ENCODE measurements at places on chromosomes 5 and 9.

DNA sequence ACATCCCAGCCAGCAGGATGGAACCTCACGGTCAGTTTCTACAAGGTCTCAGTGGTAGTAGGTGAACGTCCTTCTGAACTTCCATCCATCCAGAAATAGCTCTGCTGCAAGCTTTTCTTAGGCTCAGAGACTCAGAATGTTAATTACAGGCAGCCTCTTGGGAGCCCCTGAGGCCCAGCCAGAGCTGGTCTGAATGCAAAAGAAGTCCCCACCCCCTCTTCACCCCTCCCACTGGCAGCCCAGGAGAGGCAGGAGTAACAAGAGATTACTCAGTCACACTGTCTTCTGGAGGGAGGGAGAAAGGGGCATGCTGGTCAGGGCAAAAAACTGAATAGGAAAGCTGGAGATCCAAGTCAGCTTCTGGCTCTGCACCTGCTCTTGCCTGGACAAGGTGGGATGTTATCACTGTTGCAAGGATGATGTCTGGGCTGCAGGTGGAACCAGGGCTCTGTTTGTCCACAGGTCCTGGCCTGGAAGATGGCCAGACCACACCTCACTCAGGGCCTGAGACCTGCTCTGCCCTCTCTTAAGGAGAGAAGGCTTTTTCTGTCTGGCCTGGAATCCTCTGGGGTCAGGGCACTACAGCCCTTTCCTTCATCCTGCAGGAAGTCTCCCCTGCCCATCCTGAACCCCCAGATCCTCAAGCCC lies 9.1 kb downstream of the ENHO start:
- no peak for DNase-seq

GRCh38 chr5:80747922-80748321 lies 93.1 kb upstream of the DHFR start:
- DNase-seq = no peak

GRCh38 chr5:9724707-9725106 lies 94.6 kb upstream of the TAS2R1 start:
- DNase-seq = no peak

- no peak for DNase-seq
These were observed 421.6 kb downstream of the IRX1 start for GRCh38 chr5:4017076-4017803.

GRCh38 chr9:84212246-84212645 lies 128.3 kb downstream of the SLC28A3 start:
- DNase-seq = no peak

GRCh38 chr9:135612437-135612836 lies 26.9 kb downstream of the GLT6D1 start:
- DNase-seq = no peak

DNA sequence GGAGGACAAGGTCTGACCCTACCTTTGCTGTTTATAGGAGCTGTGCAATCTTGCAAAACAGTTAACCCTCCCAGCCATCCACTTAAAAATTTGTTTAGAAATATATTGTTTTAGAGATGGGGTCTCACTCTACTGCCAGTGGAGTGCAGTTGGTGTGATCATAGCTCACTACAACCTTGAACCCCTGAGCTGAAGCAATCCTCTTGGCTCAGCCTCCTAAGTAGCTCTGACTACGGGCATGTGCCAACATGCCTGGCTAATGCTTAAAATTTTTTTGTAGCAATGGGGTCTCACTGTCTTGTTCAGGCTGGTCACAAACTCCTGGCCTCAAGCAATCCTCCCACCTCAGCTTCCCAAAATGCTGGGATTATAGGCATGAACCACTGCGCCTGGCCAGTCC lies 120.2 kb upstream of the PJA2 start:
- DNase-seq = no peak

DNA sequence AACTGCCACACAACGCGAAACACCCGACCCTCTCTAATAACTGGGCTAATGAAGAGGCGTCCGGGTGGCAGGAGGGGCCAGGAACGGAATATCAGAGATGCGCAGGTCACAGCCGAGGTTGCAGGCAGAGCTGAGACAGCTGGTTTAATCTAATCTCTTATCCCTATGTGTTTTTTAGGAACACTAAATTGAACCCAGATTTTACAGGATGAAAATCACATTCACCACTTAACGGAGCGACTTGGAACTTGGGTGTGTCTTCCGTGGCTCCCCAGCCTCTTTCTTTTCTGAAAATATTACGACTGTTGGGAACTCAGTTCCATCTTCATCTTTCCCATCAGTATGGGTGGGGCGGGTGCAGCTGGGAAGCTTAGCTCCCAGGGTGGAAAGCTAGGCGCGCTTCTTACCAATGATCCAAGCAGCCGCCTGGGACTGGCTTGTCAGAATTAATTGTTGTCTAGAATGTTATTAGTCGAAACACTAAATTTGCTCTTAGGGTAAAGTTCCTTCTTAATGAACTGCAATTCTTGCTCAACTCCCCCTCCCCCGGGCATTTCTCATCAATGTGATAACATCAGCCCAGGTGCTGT lies 92.5 kb downstream of the IRX2 start:
- no peak for DNase-seq

DNA sequence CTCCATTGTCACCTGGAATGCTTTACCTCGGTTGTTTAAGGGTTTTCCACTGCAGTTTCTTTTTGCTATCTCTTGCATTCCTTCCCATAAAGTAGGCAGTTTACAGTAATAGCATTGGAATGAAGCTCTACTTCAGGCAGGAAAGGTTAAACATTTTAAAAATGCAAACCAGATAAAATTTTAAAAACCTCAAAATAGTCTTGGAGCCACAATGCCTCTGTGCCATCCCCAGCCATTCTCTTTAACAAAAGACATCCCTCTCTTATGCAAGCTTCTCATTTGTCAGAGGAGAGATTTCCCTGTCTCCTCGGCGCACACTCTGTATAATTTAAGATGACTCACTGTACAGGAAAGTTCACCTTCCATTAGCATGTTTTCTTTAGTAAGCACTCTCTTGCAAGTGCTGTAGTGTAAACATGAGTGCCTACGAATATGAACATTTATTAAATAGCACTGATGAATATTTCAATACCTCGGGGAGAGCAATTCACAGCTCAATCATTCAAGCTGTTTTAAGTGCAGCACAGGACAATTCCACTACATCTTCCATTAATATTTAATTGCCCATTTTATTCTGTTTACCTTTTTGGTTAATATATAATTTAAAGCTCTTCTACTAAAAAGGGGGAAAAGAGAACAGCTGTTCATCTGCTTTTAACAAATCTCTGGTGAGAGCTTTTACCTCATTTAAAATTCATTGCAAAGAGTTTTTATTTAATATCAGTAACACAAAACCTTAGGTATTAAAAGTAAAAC lies 343.6 kb downstream of the SPATA31D1 start:
- no peak for DNase-seq

- no peak for DNase-seq
These were observed 137.3 kb downstream of the PHF2 start for GRCh38 chr9:93713716-93714115.

DNA sequence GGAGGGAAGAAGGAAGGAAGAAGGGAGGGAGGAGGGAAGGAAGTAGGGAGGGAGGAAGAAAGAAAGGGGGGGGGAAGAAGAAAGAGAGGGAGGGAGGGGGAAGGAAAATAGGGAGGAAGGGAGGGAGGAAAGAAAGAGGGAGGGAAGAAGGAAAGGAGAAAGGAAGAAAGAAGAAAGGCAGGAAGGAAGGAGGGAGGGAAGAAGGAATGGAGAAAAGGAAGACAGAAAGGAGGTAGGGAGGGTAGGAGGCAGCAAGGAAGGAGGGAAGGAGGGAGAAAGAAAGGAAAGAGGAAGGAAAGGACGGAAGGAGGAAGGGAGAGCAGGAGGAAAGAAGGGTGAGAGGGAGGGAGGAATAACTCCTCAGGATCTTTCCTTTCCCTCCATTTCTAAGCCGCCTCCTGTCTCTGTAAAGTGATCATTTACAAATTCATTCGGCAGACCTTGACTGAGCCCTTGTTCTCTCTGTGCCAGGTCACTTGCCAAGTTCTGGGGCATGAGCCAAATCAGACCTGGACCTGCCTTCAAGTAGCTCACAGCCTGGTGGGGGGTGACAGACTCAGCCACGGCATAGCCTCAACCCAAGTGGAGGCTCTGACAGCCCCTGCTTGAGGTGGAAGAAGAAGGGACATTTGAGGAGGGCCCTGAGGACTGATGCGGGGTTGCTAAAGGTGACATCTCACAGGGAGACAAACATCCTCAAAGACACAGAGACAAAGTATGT lies 69.0 kb upstream of the HRH2 start:
- no peak for DNase-seq

DNA sequence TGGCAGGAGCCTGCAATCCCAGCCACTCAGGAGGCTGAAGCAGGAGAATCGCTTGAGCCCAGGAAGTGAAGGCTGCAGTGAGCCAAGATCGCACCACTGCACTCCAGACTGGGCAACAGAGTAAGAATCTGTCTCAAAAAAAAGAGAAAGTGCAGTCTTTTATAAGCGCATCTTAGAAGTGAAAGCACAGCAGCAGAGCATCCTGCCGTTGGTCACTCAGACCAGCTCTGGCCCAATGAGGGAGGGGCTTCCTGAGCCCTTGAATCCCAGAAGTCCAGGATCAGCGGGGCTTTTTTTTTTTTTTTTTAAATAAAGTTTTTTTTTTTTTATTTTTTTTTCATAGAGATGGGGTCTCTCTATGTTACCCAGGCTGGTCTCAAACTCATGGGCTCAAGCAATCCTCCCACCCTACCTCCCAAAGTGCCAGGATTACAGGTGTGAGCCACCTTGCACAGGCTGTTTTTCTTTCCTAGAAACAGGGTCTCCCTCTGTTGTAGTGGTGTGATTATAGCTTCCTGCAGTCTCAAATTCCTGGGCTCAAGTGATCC lies 42.3 kb downstream of the NAIF1 start:
- DNase-seq = no peak

- no peak for DNase-seq
These were observed 75.6 kb downstream of the EHMT1 start for GRCh38 chr9:137694236-137694959.

All from activated gamma-delta T cell treated with anti-CD3 and anti-CD28 coated beads, Interleukin-2, amount 50 U/mL, for 16 hours (primary cell).